Mucosa of gallbladder (tissue), 1 donor: ENCODE measurements at places on chromosomes 16 and 17. TPM values are rescaled to one million over a fixed set of nuclear protein-coding genes. Genes with fewer than 3 reads are reported as not detected.

Gene CNGB1
- 0.29 TPM for total RNA-seq

Gene ATXN2L
- 113 TPM for total RNA-seq

Gene SLC13A2
- total RNA-seq: 55.0 TPM

Gene UBE2O
- 26.0 TPM for total RNA-seq

Gene ARHGDIG
- 2.6 TPM for total RNA-seq

Gene SLC16A11
- 4.5 TPM for total RNA-seq

Gene XAF1
- total RNA-seq: 54.4 TPM

Gene GRAPL
- 9.2 TPM for total RNA-seq

Gene PITPNM3
- total RNA-seq: 15.2 TPM

- no peak for DNase-seq
Observed at GRCh38 chr16:68116256-68116867, 31.2 kb downstream of the NFATC3 start.

DNA sequence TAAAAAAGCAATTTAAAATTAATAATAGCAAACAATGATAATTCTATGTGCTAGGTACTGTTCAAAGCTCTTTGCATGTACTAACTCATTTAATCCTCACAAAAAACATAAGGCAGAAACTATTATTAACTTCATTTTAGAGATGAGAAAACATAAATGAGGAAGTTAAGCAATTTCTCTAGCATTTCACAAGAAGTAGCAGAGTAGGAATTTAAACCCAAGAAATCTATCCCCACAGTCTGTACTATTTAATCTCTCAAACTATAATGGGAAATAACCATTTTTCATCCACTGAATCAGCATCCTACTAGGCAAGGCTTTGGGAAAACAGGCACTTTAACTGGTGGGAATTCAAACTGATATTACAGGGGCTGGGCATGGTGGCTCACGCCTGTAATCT, 42.2 kb upstream of the INTS2 start:
- DNase-seq: no peak

GRCh38 chr17:58427807-58428206, 10.5 kb upstream of the RNF43 start:
- DNase-seq: no peak

DNA sequence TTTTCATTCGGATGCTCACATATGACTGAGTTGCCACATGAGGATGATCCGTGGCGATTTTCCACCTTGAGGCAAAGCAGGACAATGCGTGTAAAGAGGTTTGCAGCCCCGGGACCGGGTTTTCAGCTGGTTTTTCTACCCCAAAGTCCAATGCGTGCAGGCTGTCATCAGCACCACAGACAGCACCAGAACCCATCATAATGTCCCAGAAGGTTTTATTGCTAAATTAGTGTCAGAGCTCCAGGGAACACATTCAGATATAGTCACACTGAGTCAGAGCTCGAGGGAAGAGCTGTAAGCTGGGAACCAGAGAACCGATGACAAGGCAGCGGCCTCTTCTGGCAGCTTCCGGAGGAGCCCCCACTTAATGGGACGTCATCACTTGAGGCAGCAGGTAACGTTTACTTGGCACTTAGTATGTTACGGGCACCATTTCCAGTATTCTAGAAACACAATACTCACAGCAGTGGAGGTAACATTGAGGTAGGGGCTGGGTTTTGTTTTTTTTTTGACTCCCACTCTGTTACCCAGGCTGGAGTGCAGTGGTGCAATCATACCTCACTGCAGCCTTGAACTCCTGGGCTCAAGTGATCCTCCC, 8.9 kb upstream of the NAGPA start:
- DNase-seq: no peak

- DNase-seq: no peak
Observed at GRCh38 chr17:9244066-9245052, 223.0 kb downstream of the NTN1 start.

DNA sequence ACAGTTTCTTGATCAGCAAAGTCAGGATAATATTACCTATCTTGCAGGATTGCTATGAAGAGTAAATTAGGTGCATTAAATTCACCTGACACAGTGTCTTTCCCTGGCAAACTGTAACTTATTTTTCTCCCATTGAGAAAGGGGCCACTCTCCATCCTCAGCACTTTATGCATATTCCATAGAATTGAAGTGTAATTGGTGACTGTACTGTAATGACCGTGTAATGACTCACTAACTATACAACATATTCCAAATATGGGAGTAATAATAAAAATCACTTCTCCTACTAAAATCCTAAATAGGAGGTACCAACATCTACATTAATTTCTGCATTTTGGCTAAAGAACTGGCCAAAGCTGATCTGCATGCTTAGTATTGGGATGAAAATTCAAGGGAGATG, 141.9 kb upstream of the NOG start:
- no peak for DNase-seq

DNA sequence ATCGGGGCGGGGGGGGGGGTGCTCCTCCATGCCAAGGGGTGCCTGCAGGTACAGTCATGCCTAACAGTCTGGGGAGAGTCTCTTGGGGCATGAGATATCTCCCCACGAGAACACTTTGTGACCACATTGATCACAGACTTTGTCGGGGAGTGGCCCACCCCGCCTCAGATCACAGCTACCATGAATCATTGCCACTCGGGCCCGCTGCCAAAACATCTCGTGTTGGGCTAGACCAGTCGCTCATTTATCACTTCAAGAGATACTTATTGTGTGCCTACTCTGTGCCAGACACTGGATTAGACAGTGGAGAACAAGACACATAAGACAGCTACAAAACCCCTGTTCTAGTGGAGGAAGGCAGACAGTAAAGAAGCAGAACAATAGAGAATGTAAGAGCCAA, 72.6 kb downstream of the CLEC16A start:
- peak; percentile 65 for DNase-seq

GRCh38 chr17:2071455-2072281, 16.8 kb downstream of the HIC1 start:
- DNase-seq: peak; percentile 71

DNA sequence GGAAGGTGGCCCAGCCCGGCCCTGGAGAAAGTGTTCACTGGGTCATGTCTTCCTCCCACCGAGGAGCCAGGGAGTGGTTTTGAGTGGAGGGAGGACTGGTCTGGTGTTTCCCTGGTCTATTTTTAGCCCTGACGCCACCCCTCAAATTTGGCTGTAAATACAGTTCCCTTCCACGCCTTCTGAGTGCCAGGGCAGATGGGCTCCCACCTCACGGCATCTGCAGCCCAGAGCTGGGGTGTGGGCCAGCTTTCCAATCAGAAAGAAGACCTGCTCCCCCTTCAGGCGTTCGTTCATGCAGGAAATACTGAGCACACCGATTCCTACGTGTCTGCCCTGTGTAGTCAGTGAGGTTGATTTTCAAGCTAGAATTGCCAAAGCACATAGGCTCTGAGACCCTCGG, 53.7 kb downstream of the SNX20 start:
- DNase-seq: peak; percentile 57

GRCh38 chr16:55643161-55643970, 12.4 kb upstream of the SLC6A2 start:
- no peak for DNase-seq

DNA sequence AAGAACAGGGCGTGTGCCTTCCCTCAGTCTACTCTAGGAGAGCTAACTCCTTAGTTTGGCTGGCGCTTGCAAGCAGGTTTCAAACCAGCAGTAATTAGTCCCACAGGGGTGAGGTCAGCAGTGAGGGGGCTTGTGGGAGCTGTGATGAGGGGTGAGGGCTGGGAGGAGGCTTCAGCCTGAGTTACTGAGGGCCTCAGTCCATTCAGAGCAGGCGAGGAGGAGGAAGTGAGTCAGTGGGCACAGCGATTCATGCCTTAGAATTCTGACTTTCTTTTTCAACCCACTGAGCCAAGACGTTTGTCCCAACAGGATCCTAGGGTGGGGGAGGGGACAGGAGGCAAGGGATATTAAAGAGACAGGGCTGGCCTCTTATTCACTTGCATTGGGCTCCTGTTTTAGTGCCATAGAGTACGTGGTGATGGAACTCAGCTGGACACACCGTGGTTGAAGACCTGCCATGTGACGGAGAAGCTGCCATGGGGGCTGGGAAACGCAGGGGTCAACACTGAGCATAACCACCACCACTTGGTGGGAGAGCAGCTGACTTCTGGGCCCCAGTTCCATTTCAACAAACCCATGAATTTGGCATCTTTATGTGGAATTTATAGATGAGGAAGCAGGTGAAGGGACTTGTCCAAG, 8.3 kb upstream of the ITGA3 start:
- DNase-seq: no peak

DNA sequence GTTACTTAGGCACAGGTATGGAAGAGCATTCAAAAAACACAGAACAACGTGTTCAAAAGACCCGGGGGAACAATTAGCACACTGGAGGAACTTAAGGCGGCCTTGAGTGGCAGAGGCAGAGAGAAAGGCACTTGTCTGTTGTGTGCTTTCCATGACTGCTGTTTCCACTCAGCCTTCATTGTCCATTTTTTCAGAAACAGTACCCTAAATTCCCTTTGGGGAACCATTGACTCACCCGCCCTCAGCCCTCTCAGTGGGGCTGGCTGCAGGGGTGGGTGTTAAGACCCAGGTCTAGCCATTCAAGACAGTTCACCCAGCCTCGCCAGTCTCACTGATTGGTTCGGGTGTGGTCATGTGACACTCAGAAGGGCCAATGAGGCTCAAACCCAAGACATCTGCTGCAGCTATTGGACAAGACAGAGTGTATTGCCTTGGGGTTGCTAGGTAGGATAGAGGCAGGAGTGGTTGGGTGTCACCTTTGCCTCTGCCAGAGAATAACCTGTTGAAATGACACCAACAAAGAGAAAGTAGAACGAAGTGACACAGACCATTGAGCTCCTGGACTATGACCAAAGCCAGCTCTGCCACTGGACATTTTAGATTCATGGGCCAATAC, 19.6 kb upstream of the CEP20 start:
- DNase-seq: no peak

DNA sequence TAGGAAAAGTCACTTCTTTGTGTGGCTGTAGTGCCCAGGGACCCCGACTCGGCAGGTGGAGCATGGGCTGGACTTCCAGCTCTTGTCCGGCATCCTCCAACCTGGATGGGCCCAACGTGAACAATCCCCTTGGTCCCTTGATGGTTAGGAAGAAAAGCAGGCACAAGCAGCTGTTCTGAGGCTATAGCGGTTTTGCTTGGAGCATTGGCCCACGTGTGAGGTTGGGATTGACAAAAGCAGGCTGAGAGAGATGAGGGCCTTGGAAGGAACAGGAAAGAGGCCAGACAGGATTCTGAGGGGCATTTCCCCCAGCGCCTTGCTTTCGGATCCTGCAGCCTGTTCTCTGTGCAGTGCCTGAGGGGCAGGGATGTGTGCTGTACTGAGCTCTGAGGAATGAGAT, 28.1 kb downstream of the SCNN1B start:
- DNase-seq: no peak

GRCh38 chr16:19911747-19912454, 27.3 kb upstream of the GPRC5B start:
- no peak for DNase-seq

GRCh38 chr17:14805348-14805747, 459.8 kb downstream of the PMP22 start:
- no peak for DNase-seq

GRCh38 chr16:86602521-86602920, 24.2 kb downstream of the FOXL1 start:
- DNase-seq: no peak

DNA sequence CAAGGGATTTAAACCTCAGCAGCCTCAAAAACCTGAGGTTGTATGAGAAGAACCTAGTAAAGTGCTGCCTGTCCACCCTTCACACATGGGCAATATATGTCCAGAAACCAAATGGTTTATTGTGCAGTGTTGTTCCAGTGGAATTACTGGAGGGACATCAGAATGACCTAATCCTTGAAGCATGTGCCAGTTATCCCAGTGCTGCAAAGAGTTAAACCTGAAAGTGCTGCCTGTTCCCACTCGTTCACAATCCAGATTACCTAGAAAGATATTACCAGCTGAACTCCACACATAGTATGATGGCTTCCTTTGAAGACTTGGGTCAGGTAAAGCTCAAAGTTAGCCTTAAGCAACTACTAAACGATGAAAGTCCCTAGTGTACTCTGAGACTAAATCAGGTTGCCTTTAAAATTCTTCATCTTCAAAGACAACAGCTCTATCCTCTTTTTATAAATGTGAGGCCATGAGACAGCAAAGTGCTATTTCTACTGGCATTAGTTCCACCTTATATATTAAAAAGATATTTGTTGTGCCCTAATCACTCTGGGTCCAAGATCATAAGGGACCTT, 133.1 kb downstream of the SNX11 start:
- no peak for DNase-seq

DNA sequence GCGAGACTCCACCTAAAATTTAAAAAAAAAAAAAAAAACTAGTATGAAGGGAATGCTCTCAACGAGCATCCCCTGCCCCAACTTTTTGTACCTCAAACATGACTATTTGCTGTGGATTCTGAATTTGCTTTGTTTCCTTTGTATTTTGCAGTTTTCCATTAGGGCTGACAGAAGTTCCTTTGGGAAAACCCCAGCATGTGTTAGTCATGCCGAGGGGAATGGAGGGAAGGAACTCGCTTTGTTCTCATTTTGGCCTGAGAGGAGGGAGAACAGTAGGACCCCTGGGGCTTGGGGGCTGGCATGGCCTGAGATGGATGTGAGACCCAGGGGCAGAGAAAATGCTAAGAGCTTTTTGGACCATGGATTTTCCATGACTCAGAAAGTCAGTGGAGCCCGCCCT, 20.5 kb downstream of the KRT9 start:
- DNase-seq: no peak

DNA sequence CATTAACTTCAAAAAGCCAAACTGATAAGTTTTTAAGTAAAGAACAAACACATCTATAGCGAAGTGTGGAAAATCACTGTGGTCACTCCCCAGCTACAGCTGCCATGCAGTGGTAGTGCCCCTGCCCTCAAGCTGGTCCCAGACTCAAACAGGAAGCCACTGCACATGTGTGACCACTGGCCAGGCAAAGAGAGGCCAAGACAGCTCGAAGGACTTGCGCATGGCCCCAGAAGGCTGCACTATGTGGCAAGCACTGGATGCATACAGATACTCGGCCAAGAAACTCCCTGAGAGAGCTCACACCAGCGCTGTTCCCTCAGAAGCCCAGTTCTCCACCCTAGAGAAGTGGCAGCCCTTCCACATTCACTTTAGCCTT, 82.4 kb downstream of the ANKRD11 start:
- no peak for DNase-seq

DNA sequence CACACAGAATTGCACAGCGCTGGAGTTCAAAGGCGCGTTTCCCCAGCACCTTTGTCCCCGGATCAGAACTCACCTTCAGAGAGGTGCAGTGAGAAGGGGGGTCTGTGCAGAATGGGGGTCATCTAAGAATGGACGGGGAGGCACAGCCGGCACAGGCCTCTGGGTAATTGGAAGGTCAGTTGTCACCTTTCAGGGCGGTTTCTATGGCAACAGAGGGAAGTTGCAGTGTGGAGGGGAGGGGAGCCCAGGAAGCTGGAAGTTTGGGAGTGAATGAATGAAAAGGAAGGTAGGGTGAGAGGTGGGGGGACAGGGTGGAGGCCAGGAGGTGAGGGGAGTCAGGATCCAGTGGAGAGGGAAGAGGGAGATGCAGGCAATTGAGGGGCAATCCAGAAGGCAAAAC, 12.4 kb upstream of the KCNG4 start:
- no peak for DNase-seq

- DNase-seq: no peak
Observed at GRCh38 chr17:8153031-8153451, 837 bp upstream of the PER1 start.
